ENCODE measurements at places on chromosomes 7 and 10.

DNA sequence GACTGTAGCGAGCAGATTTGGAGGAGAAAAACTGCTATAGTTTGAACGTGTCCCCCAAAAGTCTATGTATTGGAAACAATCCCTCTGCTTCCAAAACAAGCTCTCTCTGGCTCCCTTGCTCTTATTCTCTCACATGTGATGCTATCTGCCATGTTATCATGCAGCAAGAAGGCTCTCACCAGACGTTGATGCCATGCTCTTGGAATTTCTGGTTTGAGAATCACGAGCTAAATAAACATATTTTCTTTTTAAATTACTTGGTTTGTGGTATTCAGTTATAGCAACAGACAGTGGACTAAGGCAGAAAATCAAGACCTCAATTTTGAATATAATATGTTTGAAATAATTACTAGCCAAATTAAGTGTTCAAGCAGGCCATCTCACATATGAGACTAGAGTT is 17.5 kb upstream of the GNAT3 start:
- DNase-seq, result no peak

GRCh38 chr7:2420216-2420933 is 17.0 kb downstream of the CHST12 start:
- no peak for DNase-seq

DNA sequence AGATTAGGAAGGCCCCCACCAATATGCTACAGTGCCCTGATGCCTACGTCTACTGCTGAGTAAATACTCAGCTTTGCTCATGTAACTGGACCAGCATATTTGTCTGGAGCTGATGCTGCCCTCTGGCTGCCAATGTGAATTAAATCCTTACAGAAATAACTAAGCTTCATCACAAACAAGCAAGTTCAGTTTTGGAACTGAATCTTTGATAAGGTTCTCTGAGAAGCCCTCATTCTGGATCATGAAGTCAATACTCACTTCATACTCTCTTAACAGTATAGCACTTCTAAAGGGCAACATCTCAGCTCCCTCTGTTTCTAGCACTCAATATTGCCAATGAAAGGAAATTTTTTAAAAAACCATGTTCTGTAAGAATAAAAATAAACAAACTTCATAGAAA is 246.7 kb downstream of the ETV1 start:
- peak; percentile 20 for DNase-seq

DNA sequence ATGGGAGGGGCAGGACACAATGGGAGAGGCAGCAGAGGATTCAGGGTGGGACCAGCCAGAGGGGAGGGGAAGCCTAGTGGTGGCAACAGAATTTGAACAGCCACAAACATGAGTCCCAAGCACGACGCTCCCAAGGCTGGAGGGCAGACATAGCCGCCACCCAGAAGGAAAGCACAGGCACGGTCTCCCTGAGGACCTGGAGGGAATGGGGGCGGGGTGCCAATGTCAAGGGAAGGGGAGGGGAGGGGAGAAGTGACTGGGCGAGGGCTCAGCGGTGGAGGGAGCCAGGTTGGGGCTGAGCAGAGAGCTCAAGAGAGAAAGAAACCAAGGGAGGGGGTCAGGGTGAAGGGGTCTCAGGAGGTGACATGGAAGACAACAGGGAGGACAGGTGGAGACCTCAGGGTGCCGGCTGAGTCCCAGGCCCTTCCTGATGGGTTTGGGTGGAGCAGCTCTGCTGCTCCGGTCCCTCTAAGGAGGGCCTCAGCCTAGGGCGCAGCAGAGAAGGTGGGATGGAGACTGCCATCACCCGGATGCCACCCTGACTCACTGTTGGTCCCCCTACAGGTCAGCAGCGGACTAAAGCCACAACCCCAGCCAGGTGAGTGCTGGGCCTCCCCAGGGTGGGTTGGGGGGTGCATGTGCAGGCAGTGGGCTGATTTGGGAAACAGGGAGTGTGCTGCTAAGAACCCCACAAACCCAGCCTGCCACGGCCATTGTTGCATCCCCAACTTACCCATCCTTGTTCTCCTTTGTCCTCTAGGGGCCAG is 24.2 kb downstream of the PILRA start:
- DNase-seq, result no peak

- peak; percentile 83 for DNase-seq
Measured at GRCh38 chr7:23105644-23106056, at the start of gene KLHL7. TSS of gene KLHL7 (plus strand) at chr7:23105785. CDS start at chr7:23106027, 242 bp downstream.

- DNase-seq, result no peak
Measured at GRCh38 chr10:70913893-70914240, 25.5 kb upstream of the PCBD1 start.

DNA sequence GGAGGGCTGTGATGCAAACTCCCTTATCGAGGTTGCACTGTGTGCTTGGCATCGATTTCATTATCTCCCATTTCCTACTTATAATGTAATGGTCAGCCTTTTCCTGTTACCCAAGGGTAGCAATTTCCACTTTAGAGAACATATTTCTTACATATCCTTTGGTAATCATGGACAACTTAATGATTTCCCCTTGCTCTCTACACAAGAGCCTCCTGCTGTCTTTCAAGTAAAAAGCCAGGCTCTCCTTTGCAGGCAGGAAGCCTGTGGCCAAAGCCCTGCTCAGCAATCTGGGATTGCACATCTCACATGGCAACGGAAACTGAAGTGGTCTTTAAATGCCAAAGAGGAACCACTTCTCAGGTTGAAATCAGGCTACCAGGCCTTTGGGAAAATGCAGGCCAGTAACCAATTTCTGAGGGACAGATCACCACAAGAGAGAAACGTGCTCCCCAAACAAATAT is 86.7 kb upstream of the IKZF1 start:
- no peak for DNase-seq

DNA sequence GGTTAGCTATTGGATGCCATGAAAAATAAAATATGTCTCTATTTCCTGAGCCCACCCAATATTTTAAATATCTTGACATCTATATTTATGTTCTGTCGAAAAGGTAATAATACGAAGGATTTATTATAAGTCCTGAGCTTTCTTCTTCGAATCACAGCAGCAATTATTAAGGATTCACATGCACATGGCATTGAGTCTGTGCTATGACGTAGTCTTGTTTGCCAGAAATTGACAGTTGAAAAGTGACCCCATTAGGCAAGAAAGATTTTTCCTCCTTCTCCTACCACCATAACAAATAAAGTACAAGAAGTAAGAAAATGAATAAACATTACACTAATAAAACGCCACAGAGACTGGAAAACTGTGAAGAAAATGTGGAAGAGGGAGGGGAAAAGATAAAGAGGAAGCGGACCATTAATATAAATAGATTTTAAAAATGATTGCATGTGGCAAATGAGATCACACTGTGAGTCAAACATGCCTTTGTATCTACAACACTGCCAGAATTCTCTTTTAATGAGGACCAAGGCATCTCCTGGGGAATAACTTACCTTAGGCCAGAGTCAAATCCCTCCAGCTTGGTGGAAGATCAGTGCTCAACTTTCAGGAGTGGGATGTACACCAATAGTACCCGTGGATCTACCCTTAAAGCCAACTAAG is 21.6 kb downstream of the FZD1 start:
- no peak for DNase-seq
